ENCODE measurements at places on chromosomes 16 and 17.

DNA sequence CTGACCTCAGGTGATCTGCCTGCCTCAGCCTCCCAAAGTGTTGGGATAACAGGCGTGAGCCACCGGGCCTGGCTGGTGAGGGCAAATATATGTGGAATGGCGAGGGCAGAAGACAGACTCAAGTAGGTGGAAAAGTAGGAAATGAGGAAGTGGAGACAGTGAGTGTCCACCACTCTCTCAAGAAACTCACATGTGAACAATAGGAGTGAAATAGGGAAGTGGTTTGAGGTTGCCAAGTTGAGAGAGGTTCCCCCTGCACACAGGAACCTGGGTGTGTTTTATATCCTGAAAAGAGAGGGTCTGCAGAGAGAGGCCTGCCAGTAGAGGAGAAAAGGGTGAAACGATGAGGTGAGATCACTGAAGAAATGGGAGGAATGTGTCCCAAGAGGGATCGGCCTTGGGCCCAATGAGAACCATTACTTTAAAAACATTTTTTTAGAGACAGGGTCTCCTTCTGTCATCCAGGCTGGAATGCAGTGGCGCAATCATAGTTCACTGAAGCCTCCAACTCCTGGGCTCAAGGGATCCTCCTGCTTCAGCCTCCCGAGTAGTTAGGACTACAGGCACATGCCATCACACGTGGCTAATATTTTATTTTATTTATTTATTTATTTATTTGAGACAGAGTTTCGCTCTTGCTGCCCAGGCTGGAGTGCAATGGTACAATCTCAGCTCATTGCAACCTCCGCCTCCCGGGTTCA is 17.1 kb upstream of the CORO1A start:
- DNase-seq = no peak

- no peak for DNase-seq
Measured at GRCh38 chr16:69814561-69814960, 52.4 kb downstream of the WWP2 start.

DNA sequence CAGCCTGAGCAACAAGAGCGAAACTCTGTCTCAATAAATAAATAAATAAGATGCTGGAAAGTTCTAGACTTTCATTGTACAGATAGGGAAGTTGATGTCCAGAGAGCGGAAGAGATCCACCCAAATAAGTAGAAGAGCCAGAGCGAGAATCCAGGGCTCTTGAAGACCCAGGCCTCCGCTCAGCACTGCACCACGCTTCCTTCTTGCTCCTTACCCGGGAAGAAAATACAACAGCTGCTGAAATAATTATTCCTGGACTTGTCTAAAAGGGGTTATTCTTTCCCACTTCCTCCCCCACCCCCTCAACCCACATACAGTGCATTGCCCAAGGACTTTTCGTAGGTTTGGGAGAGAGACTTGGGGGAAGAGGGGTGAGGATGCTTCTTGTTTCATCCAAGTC is 26.7 kb downstream of the CDK5RAP3 start:
- DNase-seq = no peak

GRCh38 chr17:46809110-46809571 is 9.4 kb downstream of the WNT3 start:
- no peak for DNase-seq

DNA sequence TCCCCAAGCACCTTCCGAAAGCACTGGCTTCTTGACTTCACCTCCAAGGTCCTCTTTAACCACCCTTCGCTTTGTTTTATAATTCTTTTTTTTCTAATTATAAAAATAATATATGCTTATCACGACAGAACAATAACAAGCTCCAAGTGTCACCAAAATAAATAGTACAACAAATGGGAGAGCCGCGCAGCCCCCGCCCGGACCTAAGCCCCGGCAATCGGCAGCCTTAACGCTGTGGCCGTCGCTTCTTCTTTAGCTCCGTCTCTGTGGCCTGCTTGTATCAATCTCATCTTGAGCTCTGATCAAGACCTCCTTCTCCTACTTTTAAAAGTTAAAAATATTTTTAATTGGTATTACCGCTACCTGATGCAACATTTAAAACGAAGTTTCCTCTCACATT is 42.7 kb downstream of the CYB5D2 start:
- no peak for DNase-seq

GRCh38 chr17:71464751-71465150 is 656.1 kb upstream of the SOX9 start:
- no peak for DNase-seq

- DNase-seq = no peak
Measured at GRCh38 chr17:3663102-3664011, 5.0 kb downstream of the TAX1BP3 start.

DNA sequence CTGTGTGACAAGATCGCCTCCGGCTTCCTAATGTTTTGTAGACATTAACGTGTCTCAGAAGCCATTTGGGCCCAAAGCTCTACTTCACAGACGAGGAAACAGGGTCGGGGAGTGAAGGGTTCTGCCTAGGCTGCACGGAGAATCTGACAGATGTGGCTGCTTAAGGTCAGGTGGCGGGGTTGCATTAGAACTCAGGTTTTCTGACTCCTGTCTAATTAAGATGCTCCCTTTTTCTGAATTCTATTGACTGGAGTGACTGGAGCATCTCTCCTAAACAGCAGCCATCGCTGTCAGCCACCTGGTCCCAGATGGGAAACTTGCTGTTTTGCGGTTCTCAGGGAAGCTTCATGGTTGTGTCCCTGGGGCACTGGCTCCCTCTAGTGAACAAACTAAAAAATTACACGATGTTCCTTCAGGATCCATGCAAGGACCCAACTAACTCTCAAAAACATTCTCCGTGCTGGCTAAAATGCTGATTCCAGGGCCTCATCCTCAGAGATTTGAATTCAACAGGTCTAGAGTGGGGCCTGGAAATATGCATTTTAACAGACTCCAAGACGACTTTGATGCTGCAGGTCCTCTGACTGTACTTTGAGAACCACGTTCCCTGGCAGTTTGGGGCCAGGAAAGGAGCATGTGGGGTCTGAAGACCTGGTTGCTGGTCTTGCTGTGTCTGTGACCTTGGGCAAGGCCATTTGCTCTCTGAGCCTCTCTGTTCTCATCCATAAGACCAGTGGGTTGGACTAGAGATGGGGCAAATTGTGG is 117.4 kb downstream of the IRF8 start:
- DNase-seq = no peak

- no peak for DNase-seq
Measured at GRCh38 chr16:5885521-5885920, 787.9 kb upstream of the EEF2KMT start.

DNA sequence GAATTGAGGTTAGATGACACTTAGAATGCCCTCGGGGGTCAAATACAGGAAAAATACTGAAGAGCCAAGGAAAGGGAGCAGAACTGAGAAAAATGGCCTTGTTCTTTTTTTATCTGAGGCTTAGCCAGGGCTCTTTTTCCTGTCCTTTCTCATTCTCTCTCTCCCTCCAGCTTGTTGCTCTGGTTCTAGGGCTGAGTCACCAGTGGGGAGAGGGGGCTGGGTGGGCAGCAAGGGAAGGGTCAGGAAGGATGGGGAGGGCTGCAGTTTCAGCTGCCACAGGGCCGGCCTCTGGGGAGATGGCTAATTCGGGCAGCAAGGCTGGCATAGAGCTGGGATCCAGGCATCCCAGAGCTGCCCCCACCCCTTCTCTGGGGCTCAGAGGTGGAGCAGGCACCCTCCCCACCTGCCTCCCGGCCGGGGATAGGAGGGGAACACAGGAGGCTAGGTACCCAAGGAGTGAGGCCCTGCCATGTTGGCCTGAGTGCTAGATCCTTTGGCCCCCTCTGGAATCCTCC is 3.9 kb downstream of the ITGA3 start:
- no peak for DNase-seq

DNA sequence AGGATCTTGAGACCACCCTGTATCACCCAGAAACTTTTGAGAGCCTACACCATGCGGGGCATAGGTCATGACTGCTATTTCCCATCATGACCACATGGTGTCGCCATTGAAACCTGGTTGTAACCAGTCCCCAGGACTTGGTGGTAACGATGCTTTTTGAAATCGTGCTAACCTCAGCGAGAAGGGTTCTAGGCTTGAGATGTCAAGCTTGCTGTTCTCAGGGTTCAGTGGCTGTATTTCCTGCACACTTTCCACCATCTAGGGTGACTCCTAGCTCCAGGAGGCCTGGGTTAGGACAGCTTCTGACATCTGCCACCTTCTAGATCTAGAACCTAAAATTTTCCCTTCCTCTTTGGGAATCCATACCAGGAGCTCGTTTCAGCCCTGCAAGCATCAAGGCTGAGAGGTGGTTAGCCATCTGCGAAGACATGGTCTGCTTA is 13.0 kb upstream of the SPNS3 start:
- peak; percentile 26 for DNase-seq

DNA sequence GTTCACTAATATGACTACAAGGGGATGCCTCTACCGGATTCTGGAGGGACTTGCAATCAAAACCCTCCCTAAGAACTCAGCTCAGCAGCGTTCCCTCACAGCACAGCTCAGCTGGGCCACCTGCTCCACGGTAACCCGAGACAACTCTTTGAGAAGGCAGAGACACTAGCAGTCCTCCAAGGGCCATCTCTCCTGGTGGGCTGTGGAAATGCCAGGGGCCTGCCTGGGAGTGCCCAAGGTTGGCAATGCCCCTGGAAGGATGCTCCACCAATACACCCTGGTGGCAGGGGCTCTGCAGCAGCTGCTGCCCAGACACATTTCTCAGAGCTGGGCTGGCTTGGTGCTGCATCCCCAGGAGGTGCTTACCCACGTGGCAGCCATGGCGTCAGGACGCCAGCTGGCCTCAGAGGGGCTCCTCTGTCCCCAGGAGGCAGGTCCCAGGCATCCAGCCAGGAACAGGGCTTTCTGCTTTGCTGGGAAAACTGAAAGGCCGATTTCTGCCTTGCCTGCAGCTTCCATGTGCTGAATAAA is 16.5 kb downstream of the CDIP1 start:
- DNase-seq = no peak

DNA sequence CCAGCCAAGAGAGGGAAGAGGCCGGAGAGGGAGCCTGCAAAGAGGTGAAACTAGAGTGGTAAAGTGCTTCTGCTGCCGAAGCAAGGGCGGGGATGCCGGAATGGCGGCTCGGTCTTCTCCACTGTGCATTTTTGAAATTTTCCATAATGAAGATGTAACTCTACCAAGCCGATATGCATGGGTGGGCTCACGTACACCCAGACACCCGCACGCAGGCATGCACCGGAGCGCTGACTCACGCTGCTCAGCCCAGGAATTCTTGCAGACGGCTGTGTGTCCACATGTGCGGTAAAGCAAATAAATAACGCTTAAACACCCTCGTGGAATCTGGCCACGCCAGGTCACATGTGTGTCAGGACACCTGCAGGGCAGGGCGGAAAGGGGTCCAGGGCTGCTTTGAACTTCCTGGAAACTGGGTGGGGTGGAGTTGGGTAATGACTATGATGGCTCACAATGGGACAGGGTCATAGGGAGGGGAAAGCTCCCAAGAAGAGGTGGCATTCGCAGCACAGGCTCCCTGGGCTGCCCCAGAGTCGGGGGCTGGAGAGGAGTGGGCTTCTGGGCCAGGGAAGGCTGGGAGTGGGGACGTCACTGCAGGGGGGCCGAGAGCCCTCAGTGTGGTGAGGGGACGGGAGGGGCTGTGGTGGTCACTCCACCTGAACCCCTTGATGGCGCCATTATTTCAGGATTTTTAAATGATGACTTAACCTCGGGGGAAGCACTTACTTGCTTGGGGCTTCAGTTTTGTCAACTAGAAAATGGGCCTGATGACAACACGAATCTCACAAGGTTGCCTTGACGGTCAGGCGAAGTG is 265.5 kb downstream of the PARN start:
- no peak for DNase-seq

DNA sequence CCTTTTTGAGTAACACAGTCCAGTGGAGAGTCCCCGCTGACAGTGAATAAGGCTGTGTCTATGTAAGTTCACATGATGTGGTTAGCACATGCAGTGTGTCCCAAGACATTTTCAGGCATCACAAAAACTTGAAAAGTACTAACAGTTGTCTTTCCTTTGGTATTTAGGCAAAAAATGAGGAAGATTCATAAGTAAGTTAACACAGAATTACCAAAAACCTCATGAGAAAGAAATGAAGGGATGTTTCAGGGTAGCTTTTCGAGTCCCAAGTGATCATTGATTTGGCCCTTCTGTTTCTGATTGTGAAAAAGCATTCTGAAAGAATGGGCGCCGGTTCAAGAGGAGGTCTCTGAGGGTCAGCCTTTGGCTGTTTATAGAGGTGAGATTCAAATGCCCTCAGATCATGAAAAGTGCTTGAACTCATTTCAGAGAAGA is 529 bp upstream of the ASPA start:
- no peak for DNase-seq

DNA sequence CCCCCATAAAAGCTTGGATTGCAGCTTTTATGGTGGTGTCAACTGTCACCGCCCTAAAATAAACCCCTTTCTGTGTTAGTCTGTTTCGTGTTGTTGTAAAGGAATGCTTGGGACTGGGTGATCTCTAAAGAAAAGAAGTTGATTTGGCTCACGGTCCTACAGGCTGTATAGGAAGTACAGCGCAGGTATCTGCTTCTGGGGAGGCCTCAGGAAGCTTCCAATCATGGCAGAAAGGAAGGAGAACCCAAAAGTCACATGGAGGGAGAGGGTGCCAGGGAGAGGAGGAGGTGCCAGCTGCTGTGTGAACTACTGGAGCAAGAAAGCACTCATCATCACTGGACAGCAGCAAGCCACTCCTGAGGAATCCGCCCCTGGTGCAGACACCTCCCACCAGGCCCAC is 5.9 kb upstream of the CACNA1H start:
- DNase-seq = no peak

- no peak for DNase-seq
Measured at GRCh38 chr17:69945698-69946185, 129.3 kb upstream of the KCNJ16 start.

DNA sequence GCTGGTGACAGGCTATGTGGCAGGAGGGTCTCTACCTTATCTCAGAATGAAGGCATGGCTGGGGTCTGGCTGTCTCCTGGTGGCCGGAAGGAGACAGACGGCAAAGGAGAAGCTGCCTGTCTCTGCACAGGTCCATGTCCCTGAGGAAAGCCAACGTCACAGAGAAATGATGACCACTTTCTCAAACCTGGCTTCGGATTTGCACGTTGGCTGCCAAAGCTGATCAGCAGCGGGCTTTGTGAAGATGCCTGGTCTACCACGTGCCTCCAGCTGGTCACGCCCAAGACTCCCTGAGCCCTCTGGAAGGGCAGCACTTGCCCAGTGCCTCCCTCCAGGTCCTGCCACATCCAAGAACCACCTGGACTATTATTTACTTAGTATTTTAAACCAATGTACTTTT is 8.4 kb downstream of the DEXI start:
- DNase-seq = no peak

DNA sequence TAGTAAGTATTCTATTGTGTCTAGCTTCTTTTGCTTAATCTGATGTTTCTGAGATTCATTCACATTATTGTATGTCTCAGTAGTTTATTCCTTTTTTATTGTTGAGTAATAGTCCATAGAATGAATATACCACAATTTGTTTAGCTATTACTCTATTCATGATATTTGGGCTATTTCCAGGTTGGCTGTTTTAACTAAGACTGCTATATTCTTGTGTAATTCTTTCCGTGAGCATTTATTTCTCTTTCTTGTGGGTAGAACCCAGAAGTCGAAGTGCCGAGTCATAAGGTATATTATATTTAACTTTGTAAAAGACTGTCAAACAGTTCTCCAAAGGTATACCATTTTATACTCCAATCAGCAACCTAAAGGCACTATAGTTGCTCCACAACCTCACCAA is 160.8 kb downstream of the ANKFN1 start:
- no peak for DNase-seq

- no peak for DNase-seq
Measured at GRCh38 chr16:50752471-50753235, 10.8 kb downstream of the CYLD start.

GRCh38 chr17:39719563-39720355 is 10.6 kb downstream of the MIEN1 start:
- no peak for DNase-seq

Data from stimulated activated CD8-positive, alpha-beta memory T cell treated with anti-CD3 and anti-CD28 coated beads, Interleukin-2, amount 100 ng/mL, for 1 hour (primary cell).